ENCODE measurements at places on chromosomes 12 and 14. TPM values are rescaled to one million over a fixed set of nuclear protein-coding genes. Genes with fewer than 3 reads are reported as not detected.

The CLEC4D gene
- not detected for total RNA-seq

The PTPRB gene
- total RNA-seq = 4.9 TPM

The NRL gene
- total RNA-seq = 2.1 TPM

The GPR84 gene
- total RNA-seq = not detected

The DPF3 gene
- 4.0 TPM for total RNA-seq

The DDIT3 gene
- total RNA-seq = 12.7 TPM

The DACT1 gene
- 3.9 TPM for total RNA-seq

The SIX1 gene
- 0.33 TPM for total RNA-seq

The SPIC gene
- not detected for total RNA-seq

The ADAMTS20 gene
- total RNA-seq = not detected

The KRT3 gene
- total RNA-seq = not detected

The SLC35F4 gene
- total RNA-seq = not detected

The PRB3 gene
- not detected for total RNA-seq

The SLC25A47 gene
- not detected for total RNA-seq

The PRKCH gene
- 18.2 TPM for total RNA-seq

The OR6C75 gene
- total RNA-seq = not detected
